ENCODE measurements at places on chromosomes 5 and 9. TPM values are rescaled to one million over a fixed set of nuclear protein-coding genes. Genes with fewer than 3 reads are reported as not detected.

DNA sequence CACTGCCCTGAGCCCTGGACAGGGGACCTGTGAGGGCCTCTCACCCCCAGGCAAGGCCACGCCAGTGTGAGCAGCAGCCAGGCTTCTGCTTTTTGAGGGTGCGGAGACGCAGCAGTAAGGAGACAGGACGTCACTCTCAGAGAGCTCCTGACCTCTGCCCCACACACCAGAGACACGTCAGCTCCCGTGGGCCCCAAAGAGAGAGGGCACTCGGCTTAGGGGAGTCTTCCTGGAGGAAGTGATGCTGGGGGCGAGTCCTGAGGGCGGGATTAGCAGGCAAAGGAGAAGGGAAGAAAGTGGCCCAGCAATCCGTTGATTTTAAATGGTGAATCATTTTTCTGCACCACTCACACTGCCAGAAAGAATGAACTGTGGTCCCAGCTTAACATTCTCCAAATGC lies 24.0 kb upstream of the SLC9A3 start:
- DNase-seq = no peak

- no peak for DNase-seq
These were observed 62.4 kb downstream of the SMIM23 start for GRCh38 chr5:171848006-171848405.

DNA sequence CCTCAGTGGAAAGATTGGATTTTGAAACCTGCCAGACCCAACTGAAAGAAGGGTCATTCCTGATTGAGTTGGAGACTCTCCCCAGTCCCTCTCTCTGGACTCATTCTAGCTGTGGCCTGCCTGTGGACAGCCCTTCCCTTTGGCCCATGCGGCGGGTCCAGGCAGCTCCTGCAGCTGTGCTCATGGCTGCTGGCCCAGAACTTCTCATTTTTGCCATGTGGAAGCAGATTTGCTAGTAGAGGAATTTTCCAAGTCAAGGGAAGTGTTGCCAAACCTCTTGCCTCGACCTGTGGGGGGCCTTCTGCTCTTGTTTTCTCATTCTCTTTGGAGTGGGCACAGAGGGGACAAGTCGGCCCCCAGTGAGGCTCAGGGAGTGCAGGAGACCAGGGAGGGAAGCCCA lies 89.2 kb downstream of the ANKRD33B start:
- DNase-seq = no peak

DNA sequence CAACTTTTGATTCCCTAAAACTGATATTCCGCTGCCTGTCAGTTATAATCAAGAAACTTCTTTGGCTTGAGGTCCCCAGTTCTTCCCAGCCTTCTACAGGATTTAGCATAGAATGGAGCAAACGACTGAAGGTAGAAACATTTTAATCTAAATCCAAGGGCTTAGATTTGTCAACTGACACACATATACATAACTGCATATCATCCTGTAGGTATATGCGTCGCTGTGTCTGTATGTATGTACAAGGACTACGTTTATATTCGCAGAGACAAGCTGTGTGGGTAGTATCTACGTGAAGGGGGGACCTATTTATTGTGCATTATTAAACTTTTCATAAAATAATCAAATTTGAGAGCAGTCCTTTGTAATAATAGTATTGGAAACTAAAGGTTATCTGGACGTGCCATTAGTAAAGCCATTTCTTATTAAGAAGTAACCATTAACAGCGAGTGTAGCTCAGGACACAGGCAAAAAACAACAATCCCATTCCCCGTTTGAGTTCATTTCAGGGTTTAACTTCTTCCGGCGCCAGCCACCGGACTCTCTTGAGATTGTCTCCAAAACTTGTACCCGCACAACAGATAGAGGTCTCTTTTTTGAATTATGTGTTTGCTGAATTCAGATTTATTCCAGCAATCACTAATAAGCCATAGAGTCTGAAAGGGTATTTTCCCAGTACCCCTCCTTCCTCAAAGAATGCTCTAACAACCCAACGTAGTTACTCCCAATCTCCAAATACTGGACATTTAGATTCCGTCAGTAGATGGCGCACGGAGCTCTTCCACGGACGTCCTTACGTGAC lies 2.1 kb upstream of the MLLT3 start:
- DNase-seq = peak; percentile 50

The NKD2 gene
- total RNA-seq = 2.3 TPM

GRCh38 chr5:154369682-154370081 lies 76.1 kb upstream of the SAP30L start:
- DNase-seq = no peak

The OLFML2A gene
- 63.4 TPM for total RNA-seq

- no peak for DNase-seq
These were observed 342.8 kb downstream of the GABRG2 start for GRCh38 chr5:162410365-162410764.

DNA sequence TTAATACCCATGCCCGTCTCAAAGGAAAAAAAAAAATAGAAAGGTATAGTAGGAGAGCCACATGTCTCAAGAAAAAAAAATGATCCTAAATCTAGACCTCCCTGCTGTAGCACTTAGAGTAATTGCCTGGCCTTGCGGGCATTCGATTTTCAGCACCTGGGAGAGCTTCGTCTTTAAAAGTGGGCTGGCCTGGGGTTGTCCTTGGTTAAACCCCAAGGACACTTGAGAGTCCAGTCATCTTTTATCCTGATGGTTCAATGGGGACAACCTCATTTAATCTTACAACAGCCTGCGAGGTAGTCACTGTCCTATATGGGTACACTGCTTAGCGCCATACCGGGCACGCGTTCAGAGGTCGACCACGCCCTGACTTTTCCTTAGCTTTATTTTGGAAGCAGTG lies 60.1 kb downstream of the MAT2B start:
- DNase-seq = no peak

DNA sequence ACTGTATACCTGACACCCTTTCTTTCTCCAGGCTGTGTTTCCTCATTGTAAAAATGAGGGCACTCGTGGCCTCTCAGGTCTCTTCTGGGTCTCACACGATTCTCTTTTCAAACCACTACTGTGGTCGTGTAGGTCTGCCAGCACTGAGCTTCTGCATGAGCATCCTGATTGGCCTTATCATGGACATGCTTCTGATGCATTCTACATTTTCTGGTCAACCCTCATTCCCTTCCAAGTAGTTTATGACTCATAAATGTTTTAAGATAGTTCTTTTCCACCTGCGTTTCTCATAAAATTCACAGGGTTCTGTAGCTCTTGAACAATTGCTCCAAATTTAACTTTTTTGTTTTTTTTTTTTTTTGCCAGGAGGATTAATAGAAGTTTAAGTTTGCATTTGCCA lies 294.8 kb downstream of the KCTD16 start:
- DNase-seq = no peak

The SRA1 gene
- total RNA-seq = 20.9 TPM

- no peak for DNase-seq
These were observed 4.2 kb downstream of the NR5A1 start for GRCh38 chr9:124502711-124503702.

DNA sequence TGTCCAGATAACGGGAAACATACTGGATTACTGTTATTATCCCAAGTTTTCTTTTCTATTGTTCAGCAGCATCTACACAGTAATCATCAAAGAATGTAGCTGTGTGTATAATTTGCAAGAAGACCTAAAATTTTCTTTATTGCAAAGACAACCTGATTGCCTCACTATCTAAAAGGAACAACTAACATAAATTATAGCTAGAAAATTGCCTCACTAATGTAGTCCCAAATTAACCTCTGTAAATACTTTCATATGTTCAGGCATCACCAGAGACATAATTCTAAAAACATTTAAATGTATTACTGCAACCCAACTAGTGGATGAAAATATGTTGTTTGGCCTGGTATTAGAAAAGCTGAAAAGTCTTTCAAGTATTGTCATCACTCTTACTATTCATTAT lies 275.4 kb downstream of the CDH12 start:
- DNase-seq = no peak

- no peak for DNase-seq
These were observed 4.5 kb downstream of the MAPK9 start for GRCh38 chr5:180287404-180287803.

DNA sequence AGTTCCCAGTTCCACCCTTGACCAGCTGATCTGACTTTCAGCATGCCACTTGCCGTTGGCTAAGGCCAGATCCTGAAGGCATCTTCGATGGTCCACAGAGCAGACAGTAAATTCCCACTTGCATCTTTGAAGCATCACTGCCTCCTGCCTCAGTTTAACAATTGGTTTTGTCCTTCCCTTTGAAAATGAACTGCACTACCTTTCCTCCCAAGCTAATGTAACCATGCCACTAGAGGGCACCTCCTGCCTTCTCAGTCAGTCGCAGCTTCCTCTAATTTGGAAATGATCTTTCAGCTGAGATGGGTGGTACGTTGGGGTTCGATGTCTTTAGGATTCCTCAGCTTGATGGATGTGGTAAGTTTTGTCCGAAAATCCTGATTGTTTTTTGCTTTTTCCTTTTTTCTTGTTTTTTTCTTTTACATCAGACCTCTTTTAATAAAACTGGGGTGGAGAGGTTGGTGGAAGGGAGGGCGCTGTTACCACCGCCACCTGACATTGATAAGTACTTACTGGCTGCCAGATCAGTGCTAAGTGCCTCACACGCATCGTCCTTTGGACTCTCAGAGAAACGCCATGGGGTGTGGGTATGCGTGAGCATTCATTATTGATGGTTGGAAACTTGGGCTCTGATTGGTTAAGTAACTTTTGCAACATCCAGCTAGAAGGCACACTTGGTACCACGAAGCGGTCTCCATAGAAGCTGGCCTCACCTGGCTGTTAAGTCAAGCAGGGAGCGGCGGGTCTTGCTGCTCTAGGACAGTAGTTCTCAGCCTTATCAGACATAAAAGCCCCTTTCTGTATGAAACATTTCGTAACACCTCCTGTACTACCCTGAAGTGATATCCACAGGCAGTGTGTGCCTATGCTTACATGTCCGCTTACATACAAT lies 16.9 kb downstream of the PTTG1 start:
- DNase-seq = no peak

GRCh38 chr9:117334101-117334500 lies 80.8 kb downstream of the ASTN2 start:
- DNase-seq = no peak

- no peak for DNase-seq
These were observed 71.0 kb downstream of the AMBP start for GRCh38 chr9:114006931-114007691.

The TICAM2 gene
- total RNA-seq = 5.5 TPM

The DDX4 gene
- total RNA-seq = not detected

DNA sequence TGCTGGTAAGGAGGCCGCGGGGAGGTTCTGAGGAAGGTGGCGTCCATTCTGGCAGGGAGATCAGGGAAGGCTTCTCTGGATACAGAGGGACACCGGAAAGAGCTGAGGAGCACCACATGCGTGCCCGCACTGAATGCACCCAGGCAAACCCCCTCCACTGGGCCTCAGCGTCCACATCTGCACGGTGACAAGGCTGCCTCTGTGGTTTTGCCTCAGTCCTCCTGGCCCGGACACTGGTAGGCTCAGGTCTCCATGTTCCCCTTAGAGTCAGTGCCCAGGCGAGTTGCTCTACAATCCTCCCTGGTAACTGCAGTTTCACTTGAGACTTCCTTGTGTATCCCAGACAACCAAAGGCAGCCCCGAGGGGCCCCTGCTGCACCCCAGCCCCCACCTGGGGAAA lies 173.3 kb downstream of the MELK start:
- DNase-seq = no peak
